Left renal cortex interstitium (tissue), 4 donors: ENCODE measurements at places on chromosomes 13 and 19. TPM values are rescaled to one million over a fixed set of nuclear protein-coding genes. Genes with fewer than 3 reads are reported as not detected.

The AZU1 gene
- 3.4 TPM for polyA plus RNA-seq

The CRB3 gene
- 39.2 TPM for polyA plus RNA-seq

The TEX101 gene
- 0.06 TPM for polyA plus RNA-seq

The TUBA3C gene
- not detected for polyA plus RNA-seq

The KCNC3 gene
- polyA plus RNA-seq = 27.5 TPM

The C19orf85 gene
- polyA plus RNA-seq = not detected

The GPR183 gene
- 2.3 TPM for polyA plus RNA-seq

The GFY gene
- polyA plus RNA-seq = not detected

The ZNF549 gene
- 12.7 TPM for polyA plus RNA-seq

The KLK2 gene
- polyA plus RNA-seq = 0.42 TPM

The ACP5 gene
- 14.0 TPM for polyA plus RNA-seq

The METTL21C gene
- 0.49 TPM for polyA plus RNA-seq

The NLRP9 gene
- not detected for polyA plus RNA-seq
